Kidney capillary endothelial cell (primary cell): ENCODE measurements at places on chromosomes 7 and 10.

- peak; percentile 14 for DNase-seq
Observed at GRCh38 chr7:128453836-128454804, 1.6 kb upstream of the HILPDA start.

DNA sequence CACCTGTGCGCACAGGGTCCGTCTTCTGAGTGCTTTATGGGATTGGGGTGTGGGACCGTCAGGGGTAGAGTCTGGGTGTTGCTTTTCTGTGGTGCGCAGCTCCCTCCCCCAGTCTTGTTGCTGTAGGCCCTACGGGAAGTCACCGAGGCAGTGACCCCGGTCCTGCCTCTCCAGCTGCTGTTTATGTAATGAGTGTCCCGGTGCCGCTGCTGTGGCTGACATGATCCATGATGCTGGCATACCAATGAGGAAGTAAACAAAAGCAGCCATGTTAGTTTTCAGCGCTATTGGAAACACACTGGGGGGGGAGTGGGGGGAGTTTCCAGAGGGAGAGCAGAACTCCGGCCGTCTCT, 1.1 kb downstream of the TRIM8 start:
- no peak for DNase-seq

DNA sequence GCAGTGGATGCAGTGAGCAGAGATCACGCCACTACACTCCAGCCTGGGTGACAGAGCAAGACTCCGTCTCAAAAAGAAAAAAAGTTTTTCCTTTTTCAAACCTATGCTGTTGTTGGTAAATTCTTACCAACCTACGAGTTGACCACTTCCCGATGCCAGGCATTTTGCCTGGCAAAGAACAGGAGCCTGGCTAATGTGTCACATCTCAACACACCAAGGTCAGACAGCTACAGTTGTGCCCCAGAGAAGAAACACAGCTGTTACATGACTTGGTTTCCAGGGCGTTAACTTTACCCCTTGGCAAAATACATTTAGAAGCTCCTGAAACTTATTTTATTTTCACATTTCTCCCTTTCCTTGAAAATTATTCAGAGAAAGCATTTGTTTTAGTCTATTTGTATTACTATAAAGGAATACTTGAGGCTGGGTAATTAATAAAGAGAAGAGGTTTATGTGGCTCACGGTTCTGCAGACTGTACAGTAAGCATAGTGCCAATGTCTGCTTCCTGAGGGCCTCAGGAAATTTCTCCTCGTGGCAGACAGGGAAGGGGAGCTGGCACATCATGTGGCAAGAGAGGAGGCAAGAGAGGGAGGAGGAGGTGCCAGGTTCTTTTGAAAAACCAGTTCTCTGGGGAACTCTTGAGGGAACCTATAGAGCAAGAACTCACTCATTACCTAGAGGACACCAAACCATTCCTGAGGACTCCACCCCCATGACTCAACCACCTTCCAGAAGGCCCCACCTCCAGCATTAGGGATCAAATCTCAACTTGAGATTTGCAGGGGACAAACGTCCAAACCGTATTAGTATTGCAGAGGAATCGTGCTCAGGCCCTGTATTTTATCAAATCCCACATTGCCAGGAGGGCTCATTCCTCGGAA, 83.3 kb downstream of the PAXIP1 start:
- no peak for DNase-seq

DNA sequence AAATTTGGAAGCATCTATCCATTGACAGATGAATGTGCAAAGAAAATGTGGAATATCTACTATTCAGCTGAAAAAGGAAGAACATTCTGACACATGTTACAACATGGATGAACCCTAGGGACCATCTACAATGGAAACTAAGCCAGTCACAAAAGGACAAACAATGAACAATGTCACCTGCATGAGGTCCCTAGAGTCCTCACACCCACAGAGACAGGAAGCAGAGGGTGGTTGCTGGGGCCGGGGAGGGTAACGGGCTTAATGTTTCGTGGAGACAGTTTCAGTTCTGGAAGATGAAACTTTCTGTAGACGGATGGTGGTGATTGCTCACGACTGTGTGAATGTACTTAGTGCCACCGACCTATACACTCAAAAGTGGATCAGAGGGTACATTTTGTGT, 282.9 kb downstream of the ADARB2 start:
- DNase-seq: no peak

- DNase-seq: peak; percentile 47
Observed at GRCh38 chr10:36254199-36254598, 612.1 kb upstream of the FZD8 start.

- DNase-seq: no peak
Observed at GRCh38 chr7:15947754-15948153, 261.3 kb upstream of the MEOX2 start.

DNA sequence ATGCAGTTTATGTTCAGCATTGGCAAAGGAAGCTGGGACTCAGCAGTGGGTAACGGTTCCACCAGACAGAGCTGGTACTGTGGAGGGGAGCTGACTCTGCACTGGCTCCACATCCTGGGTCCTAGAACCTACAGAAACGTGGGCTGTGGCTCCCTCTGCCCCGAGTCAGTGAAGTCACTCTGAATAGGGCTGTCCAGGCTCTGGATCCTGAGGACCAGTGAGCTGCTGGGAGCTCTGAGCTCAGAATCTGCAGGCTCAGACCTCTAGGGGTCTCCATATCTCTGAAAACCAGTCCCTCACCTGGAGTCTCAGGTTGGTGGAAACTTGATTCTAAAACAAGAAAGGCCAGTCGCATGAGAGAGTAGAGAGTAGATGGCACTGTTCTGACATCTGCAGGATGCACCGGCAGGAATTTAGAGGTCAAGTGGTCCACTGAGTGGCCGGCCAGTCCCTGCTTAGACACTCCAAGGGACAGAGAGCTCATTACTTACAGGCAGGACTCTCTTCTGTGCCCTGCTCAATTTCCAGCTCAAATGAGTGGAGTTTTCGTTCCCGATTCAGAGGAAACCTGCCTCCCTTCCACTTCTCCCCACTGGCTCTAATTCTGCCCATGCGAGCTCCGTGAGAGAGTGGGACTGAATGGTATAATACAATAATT, 18.6 kb downstream of the NPFFR1 start:
- DNase-seq: no peak

GRCh38 chr10:125633517-125633999, 49.4 kb downstream of the TEX36 start:
- no peak for DNase-seq

DNA sequence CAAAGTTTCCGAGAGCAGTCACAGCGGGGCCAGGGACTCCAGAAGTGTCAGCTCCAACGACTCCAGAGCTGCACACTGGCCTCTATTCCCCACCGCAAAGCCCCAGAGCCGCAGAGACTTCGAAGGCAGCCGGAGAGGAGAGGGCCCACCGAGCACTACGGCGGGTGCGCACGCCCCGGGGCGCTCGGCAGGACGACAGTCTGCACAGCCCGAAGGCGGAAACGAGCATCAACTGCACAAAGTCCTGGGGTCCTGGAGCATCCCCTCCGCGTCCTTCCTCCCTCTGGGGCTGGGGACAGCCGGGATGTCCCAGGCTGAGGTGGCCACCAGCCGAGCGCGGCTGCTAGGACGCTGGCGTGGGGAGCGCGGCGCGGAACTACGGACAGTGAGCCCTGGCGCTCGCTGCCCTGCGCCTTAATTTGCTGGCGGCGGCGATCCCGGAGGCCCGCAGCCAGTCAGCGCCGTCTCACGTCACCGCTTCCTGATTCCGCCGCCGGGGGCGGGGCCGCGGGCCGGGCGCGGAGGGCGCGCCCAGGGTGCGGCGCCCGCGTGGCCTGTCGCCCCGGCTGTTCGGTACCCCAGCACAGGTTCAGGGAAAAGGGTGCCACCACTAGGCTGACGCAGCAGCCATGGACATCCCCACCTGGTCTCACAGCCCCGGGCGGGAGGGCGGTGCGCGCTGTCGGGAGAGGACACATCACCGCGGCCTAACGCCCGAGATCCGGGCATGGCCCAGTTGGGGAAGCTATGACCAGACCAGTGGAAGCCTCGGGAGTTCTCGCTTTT, at the start of gene TBX20:
Gene TBX20, minus strand, starts transcription at position 391 of the 786 bp plus-strand sequence. CDS start 480 bp downstream, outside the sequence.
- no peak for DNase-seq

GRCh38 chr10:49463605-49464004, 67.7 kb upstream of the DRGX start:
- no peak for DNase-seq

- DNase-seq: no peak
Observed at GRCh38 chr10:18594574-18595156, 56.7 kb downstream of the NSUN6 start.

DNA sequence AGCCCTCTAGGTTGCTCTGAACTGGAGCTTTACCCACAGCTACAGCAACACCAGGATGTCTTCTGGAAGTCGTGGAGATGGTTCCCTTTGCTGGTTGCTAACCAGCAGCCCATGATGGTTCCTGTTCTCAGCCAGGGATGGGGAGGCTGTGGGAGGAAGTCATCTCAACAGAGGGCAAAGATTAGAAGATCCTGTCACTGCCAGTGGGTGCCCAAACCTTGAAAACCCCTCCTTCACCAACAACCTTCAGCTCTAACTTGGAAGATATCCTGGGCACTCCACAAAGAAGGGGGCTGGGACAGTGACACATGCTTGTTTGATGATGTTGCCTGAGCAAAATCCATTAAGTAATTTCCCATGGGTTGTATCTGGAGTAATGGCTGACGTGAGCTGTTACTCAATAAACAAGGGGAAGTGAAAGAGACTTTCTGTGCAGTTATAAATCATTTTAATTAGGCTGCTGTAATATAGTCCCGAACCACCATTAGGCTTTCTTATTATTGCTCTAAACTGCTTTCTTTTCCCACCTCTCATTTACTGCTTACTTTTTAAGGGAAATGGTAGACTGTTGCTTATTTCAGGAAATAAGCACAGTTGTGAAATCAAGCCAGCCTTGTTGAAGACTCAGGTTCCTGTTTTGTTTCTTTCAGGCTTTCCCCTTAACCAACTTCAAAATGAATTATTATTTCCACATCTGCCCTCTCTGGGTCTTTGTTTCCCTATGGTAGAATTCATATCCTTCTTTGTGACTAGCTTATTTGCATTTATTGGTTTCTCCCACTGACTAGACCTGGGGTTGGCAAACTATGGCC, 124.8 kb downstream of the PPP1R17 start:
- peak; percentile 21 for DNase-seq

- no peak for DNase-seq
Observed at GRCh38 chr10:49608166-49609005, 1.7 kb upstream of the SLC18A3 start.

- peak; percentile 71 for DNase-seq
Observed at GRCh38 chr7:137930581-137930980, 71.3 kb downstream of the CREB3L2 start.

GRCh38 chr10:63910806-63911205, 389.6 kb downstream of the REEP3 start:
- DNase-seq: no peak

DNA sequence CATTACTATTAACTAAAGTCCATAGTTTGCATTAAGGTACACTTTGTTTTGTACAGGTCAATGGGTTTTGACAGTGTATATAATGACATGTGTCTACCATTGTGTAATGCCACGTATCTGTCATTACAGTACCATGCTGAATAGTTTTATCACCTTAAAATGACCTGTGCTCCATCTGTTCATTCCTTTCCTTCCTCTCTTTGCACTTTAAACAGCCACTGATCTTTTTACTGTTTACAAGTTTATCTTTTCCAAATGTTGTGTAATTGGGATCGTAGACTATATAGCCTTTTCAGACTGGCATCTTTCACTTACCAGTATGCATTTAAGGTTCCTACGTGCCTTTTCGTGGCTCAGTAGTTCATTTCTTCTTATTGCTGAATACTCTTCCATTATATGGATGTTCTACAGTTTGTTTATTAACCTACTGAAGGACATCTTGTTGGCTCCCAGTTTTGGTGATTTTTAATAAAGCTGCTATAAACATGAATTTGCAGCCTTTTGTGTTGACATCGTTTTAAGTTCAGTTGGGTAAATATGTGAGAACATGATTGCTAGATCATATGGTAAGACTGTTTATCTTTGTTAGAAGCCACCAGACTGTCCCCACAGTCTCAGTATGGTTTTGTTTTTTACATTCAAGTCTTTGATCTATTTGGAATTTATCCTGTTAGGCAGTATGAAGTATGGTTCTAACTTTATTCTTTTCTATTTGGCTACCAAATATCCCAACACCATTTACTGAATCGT, 24.7 kb downstream of the STAM start:
- DNase-seq: no peak

- no peak for DNase-seq
Observed at GRCh38 chr7:34128762-34129161, 223.4 kb downstream of the BMPER start.

- DNase-seq: no peak
Observed at GRCh38 chr10:33901166-33901565, 566.7 kb upstream of the NRP1 start.

DNA sequence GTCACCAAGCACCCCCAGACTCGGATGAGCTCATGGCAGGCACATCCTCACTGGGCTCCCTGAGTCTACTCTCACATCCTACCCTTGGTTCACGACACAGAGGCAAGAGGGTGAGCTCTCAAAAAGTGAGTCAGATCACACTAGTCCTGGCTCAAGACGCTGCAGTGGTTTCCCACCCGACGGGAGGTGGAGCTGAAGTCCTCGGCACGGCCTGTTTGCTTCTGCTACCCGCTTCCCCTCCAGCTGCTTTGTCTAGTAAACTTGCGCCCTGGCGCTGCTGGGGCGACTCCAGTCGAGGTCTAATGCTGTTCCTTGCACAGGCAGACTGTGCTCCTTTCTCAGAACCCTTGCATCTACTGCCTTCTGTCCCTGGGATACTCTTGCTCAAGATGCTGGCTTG, 13.5 kb upstream of the SFMBT2 start:
- no peak for DNase-seq

DNA sequence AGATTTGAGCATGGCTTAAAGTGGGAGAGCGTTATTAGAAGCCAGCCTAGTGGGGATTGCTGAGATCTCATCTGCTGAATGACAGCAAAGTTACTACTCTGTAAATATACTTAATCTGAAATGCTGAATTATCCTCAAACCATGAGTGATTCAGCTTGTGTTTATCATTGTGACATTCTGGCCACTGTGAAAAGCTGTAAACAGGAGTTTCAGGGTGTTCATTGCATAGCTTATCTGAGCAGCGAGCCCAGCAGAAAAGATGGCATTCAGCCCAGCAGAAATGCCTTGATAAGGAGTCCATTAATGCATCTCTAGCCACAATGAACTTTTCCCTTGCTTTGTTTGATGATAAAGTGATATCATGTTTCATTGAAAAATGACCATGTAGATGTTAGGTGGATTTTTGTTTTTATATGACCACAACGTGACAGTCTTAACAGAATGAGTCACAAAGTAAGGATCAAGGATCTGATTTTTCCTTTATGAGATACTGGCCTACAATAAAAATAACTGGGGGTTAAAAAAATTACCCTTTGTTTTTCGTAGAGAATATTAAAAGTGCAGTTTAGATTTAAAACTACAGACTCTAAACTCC, 7.8 kb downstream of the TES start:
- peak; percentile 53 for DNase-seq
